ENCODE measurements at places on chromosomes 3 and 15.

GRCh38 chr3:20055020-20055775 lies 15.0 kb downstream of the KAT2B start:
- no peak for DNase-seq

GRCh38 chr15:44193651-44194322 lies 1.3 kb downstream of the FRMD5 start:
- DNase-seq, result no peak

GRCh38 chr3:15520804-15521572 lies 518 bp downstream of the COLQ start:
- DNase-seq, result no peak

DNA sequence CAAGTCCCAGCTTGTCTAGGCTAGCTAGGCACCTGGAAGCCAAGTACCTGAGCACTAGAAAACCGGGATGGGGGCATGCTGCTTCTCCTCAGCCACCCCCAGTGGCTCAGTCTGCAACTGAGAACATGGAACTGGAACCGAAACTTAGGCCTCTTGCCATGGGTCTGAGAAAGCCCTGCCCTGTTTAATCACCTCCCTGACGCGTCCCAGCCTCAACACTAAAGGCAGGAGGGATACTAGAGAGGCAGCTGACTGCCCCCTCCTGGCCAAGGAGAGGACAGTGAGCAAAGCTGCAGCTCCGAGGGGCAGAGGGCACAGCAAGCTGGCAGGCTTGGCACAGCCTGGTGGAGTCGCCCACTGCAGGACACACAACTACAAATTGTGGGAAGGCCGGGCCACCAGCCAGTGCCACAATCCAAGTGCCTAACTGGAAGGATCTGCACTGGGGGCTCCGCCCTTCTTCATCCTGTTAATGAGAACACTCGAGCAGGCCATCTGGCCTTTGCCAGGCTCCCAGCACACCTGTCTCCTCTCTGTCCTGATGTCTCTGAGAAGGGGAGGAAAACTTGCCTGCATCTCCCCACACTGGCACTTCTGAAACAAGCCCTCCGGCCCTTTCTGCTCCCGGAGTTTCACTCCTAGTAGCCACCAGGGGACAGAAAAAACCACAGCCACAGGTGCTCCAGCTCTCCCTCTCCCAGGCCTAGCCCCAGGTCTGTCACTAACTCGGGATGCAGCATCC lies 53.7 kb downstream of the BDH1 start:
- no peak for DNase-seq

DNA sequence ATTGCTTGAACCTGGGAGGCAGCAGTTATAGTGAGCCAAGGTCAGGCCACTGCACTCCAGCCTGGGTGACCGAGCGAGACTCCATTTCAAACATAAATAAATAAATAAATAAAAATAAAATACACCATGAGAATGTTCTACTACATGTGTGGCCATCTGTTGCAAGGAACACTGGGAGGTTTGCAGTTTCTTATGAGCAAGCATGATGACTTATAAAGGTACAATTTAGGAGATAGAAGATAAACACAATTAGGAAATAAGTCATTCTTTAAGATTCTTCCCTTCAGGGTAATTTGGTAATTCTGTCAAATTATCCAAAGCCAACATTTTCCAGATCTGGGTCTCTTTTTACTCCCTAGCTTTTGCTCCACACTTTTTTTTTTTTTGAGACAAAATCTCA lies 13.4 kb downstream of the HTR3C start:
- no peak for DNase-seq

- no peak for DNase-seq
Observed at GRCh38 chr15:97171556-97171955, 788.9 kb upstream of the ARRDC4 start.

GRCh38 chr3:76679541-76679940 lies 360.4 kb upstream of the ROBO2 start:
- DNase-seq, result no peak

DNA sequence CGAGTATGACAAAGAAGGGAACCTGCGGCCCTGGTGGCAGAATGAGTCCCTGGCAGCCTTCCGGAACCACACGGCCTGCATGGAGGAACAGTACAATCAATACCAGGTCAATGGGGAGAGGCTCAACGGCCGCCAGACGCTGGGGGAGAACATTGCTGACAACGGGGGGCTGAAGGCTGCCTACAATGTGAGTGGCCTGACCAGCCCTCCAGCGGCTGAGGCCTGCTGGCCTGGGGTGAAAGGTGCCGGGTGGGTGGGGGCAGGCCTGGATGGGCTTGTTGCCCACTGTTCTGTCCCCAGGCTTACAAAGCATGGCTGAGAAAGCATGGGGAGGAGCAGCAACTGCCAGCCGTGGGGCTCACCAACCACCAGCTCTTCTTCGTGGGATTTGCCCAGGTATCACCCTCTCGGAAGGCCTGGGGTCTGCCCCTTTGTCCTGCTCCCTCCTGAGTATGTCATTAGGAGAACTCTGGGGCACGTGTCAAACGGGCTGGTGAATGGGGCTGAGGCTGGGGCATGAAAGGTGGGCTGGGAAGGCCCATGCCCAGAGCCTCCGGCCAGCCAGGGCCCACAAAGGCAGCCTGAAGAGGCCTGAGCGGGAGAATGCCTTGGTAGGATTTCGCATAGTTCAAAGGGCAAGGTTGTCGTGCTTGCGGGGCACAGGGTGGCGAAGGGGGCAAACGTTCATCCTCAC lies 7.8 kb upstream of the PSMD2 start:
- no peak for DNase-seq

GRCh38 chr3:37210230-37210629 lies 35.8 kb upstream of the LRRFIP2 start:
- no peak for DNase-seq

DNA sequence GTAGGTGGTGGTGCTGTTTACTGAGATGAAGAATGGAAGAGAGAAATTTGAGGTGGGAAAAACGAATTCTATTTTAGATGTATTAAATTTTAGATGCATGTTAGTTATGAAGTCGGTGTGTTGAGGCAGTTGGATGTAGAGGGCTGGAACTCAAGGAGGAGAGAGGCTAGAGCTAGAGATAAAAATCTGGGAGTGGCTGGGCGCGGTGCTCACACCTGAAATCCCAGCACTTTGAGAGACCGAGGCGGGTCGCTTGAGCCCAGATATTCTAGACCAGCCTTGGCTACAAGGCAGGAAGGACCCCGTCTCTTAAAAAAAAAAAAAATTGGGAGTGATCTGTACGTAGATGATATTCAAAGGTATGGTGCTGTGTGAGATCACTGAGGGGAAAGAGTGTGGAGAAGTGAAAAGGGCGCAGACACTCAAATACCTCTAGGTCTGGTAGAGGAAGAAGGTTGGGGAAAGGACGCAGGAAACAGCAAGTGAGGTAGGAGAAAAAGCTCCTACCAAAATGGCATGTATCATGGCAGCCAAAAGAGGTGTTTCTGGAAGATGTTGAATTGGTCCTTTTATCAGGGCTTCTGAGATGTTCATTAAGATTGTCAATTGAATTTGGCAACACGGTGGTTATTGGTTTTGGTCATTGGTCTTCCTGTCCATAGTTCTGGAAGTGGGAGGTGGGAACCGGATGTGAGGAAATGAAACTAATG lies 1.8 kb downstream of the YEATS2 start:
- no peak for DNase-seq

DNA sequence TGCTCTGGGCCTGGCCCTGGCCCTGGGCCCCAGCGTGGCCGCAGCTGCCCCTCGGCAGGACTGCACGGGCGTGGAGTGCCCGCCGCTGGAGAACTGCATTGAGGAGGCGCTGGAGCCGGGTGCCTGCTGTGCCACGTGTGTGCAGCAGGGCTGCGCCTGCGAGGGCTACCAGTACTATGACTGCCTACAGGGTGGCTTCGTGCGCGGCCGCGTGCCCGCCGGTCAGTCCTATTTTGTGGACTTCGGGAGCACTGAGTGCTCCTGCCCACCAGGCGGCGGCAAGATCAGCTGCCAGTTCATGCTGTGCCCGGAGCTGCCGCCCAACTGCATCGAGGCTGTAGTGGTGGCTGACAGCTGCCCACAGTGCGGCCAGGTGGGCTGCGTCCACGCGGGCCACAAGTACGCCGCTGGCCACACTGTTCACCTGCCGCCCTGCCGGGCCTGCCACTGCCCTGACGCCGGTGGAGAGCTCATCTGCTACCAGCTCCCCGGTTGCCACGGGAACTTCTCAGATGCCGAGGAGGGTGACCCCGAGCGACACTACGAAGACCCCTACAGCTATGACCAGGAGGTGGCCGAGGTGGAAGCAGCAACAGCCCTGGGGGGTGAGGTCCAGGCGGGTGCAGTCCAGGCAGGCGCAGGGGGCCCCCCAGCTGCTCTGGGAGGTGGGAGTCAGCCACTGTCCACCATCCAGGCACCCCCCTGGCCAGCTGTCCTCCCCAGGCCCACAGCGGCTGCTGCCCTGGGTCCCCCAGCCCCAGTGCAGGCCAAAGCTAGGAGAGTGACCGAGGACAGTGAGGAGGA lies 21.7 kb downstream of the FBLN2 start:
- no peak for DNase-seq

GRCh38 chr15:89377842-89378295 lies 43.2 kb upstream of the POLG start:
- DNase-seq, result no peak

DNA sequence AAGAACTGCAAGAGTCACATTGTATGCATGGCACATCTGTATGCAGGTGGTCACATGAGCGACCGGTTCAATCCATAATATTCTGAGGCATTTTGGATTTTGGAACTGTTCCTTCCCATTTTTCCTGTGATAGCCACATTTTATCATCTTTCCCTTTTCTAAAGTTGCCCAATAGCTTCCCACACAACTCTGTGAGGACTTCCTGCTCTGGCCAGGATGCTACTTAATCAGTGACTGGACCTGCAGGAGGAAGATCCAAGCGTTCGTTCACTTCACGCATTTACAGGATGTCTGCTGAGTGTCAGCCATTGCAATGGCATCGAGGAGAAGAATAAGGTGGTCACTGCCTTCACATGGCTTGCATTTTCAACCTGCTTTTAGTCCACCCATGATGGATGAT lies 9.8 kb downstream of the KLHL6 start:
- no peak for DNase-seq

GRCh38 chr15:63133786-63134185 lies 12.1 kb downstream of the LACTB start:
- DNase-seq, result no peak

- DNase-seq, result no peak
Observed at GRCh38 chr3:147630921-147631415, 221.8 kb downstream of the ZIC1 start.

GRCh38 chr3:30600572-30600971 lies 5.8 kb upstream of the TGFBR2 start:
- DNase-seq, result no peak

DNA sequence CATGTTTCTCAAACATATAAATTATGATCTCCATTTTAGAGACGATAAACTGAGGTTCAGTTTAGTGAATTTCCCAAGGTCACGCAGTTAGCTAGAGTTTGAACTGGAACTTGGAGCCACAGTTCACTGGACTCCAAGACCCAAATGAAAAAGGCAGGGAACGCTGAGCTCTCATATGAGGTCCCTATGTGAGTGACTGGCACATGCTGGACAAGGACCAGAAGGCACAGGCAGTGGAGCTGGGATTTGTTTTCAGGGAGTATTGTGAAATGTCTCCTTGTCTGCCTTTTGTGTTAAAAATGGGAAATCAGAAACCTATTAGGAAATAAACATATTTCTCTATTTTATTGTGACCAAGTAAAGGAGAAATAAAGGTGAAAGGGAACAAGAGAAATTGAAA lies 63.5 kb downstream of the MESD start:
- DNase-seq, result no peak

DNA sequence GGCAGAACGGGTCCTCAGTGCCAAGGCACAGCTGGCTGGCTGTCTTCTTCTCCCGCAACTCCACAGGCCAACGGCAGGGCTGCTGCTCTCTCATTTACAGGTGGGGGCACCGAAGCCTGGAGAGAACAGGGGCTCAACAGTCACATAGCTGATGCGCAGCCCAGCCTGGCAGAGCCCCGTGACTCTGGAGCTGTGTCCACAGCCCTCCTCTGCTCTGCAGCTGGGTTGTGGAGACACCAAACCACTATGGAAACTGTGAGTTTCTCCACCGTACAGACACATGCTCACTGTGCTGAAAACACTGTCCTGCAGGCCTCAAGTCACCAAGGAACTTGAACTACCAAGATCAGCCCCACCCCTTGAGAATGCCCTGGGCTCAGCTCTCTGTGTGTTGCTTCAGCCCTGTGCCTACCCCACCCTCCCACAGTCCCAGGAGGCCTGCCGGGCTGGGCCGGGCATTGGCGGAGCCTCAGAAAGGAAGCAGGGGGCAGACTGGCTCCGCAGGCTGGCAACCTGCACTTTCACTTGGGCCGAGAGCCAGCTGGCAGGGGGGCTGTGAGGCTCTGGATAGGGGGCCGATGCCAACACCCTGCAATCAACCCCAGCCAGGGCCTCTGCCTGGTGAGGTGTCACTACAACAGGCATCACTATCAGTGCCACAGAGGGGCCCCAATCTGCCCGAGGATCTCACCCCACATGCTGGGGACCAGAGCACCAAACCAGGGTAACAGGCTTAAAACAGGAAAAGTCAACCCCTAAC lies 113.7 kb upstream of the RPL32 start:
- DNase-seq, result no peak

DNA sequence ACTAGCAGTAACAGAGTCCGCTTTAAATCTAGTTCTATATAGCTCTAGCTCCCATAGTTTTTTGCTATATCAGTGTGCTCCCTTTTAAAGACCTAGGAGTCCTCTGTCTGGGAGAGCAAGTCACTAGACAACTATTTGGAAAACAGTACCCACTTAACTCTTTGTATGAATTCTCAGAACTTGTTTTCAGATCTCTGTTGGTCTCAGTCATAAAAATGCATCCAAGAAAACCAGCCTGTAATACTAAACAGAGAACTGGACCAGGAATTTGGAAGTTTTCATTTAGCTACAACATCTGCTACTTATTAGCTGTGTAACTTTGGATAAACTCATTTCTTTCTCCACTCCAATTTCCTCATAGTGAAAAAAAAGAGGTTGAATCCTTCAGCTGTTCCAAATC lies 56.9 kb upstream of the C3orf49 start:
- DNase-seq, result no peak

DNA sequence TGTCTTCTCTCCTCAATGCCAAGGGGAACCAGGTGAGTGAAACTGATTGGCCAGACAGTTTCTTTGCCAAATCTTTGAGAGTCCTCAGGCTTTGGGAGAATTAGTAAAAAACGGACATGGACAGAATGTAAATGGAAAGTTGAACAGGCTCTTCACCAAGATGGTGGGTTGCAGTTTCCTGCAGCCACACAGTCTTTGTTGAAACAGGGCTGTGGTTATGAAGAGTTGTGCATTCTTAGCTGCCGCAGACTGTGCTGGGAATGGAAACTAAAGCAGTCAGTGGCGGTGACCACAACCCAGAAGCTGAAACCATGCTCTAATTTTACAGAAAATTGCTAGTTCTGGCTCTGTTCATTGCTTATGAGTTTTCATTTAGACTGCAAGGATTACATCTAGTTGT lies 42.1 kb upstream of the TASOR start:
- no peak for DNase-seq

Measured in NCI-H1048 (cell line).